NCI-H2107 (cell line): ENCODE measurements at places on chromosomes 3 and 15.

GRCh38 chr3:187669675-187670504 lies at the start of gene SST:
TSS of gene SST (minus strand) at chr3:187670394. CDS start at chr3:187670291, 103 bp downstream.
- no peak for DNase-seq

GRCh38 chr3:129286081-129286480 lies 7.4 kb downstream of the HMCES start:
- no peak for DNase-seq

- DNase-seq = no peak
These were observed 107.7 kb upstream of the SLC6A11 start for GRCh38 chr3:10708216-10708893.

- DNase-seq = no peak
These were observed 6.6 kb upstream of the HESX1 start for GRCh38 chr3:57206423-57206822.

- no peak for DNase-seq
These were observed 106.0 kb upstream of the ADPGK start for GRCh38 chr15:72889545-72889944.

GRCh38 chr3:73225991-73226390 lies 164.5 kb downstream of the EBLN2 start:
- DNase-seq = no peak

DNA sequence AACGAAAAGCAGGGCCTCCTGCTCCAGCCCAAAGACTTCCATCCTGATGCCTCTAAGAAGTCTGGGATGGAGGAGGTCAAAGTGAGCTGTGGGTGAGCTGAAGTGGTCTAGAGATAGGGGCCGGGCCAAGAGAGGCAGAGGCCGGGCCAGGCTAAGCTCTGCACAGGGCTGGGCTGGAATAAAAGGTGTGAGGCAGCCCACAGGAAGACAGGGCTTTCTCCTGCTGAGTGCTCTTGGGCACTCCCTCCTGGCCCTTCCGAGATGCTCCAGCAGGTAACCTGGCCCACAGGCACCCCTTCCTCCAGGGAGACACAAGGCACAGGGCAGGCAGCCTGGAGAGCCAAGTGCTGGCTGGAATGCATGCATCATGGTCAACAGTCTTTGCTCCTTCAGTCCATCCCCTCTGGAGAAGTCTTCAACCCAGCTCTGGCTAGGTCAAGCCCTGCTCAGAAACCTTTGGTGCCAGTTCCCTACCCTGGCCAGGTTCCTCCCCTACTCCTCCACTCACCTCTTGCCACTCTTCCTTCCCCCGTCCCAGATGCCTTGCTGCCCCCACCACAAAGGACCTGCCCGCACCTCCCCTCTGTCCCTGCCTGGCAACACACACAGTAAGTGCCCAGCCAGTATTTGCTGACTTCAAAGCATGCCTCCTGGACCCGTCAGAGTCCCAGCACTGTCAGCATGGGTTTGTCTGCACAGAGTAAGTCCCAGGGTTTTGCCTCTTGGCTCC lies 93.6 kb downstream of the SEC22A start:
- no peak for DNase-seq

DNA sequence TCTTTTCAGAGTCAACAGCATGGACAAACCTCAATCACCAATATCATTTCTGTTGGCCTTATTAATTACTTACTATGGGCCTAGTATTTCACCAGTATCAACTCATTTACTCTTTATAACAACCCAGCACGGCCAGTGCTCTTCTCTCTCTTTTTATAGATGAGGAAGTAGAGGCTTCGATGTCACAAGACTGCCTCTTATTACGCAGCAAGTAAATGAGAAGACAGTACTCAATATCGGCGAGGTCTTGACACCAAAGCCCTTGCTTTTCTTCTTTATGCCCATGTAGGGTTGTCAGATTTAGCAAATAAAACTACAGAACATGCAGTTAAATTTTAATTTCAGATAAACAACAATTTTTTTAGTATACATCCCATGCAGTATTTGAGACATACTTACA lies 99.0 kb upstream of the KCNMB2 start:
- no peak for DNase-seq

- DNase-seq = no peak
These were observed 213.8 kb upstream of the STAC start for GRCh38 chr3:36166477-36166876.

DNA sequence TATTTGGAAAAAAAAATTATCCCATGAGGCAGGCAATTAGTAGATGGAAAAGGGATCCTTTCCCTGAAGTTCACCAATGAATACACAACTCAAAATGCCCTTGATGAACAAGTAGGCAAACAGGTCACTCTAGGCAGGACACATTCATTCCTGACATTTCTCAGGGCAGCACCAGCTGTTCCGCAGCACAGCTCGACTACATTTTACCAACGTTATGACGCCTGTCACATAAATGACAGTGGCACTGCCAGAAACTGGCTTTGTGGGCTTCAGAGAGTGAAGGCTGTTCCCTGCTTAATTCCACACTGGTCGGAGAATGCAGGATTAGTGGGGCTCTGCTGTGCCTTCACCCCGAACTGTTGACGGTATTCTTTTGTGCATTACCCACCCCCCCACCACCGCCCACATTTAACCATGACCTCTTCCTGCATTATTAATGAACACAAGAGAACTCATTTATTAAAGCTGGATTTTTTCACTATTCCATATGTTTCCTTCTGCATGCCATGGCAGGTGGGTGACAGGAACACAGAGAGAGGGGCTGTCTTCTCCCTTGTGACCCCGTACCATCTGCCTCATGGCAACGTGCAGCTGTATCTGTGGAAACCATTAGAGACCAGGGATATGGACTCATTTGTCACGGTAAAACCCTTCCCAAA lies 197.6 kb downstream of the PDZRN3 start:
- no peak for DNase-seq

- no peak for DNase-seq
These were observed 63.6 kb downstream of the MINAR1 start for GRCh38 chr15:79495775-79496174.

- no peak for DNase-seq
These were observed 206.3 kb downstream of the IGSF11 start for GRCh38 chr3:118828351-118828750.

- DNase-seq = no peak
These were observed 65.5 kb upstream of the FBN1 start for GRCh38 chr15:48710952-48711495.

- DNase-seq = no peak
These were observed 55.9 kb downstream of the DNASE1L3 start for GRCh38 chr3:58154626-58155449.

DNA sequence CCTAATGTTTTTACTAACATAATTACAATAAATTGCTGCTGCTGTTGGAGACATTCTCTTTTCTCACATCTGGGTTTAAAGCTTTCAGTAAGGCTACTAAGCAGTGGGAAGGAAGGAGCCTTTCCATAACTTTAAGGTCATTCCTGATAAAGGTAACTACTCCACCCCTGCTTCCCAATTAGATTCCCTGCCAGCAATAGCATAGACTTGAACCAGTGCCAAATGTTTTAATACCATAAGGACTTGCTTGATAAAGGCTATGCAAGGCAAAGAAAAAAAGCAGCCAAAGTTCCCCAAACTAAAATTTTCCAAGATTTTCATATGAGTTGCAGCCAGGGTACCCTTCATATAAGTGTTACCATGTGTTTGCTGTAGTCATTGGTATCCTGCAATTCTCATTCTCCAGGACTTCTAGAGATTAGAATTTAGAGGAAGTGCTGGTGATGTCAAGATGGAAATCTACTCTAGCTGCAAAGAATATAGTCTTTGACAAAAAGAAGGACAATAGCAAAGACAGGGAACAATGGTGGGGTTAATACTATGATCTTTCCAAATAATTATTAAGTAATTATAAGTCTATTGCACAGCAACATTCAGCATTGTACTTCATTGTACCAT lies 106.1 kb downstream of the FILIP1L start:
- DNase-seq = no peak

DNA sequence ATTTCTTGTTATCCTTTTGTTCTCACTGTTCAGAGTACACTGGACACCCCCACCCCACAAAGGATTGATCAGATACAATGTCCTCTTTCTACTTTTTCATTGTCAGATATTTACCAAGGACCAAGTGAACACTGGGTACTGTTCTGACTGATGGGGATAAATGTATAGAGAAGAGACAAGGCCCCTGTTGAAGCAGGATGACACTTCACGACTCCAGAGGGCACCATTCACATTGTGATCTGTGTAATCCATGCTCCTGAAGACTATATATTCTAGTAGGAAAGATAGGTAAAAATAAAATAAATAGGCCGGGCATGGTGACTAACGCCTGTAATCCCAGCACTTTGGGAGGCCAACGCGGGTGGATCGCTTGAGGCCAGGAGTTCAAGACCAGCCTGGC lies 7.2 kb upstream of the CRYGS start:
- no peak for DNase-seq

GRCh38 chr3:119311081-119311925 lies 17.1 kb downstream of the ARHGAP31 start:
- no peak for DNase-seq

GRCh38 chr3:184341925-184342324 lies 4.5 kb downstream of the FAM131A start:
- DNase-seq = peak; percentile 90

GRCh38 chr3:23592961-23593931 lies 212.5 kb upstream of the UBE2E1 start:
- no peak for DNase-seq

- no peak for DNase-seq
These were observed 65.5 kb upstream of the NPHP3 start for GRCh38 chr3:132787616-132788300.

DNA sequence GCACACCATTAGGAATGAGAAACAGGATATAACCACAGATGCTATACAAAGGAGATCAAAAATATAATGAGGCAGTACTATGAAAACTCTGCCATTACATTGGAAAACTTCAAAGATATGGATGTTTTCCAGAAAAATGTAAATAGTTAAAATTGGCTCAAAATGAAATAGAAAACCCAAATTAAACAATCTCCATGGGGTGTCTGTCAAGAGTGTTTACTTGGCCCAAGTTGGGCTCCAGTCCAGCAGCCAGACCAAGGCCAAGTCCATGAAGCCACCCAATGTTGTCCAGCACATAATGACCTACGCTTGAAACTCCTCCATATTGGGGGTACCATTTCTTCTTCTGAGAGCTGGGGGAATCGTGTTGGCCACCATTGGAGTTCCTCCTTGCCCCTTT lies 37.1 kb downstream of the CTXND1 start:
- DNase-seq = no peak

- no peak for DNase-seq
These were observed 76.2 kb upstream of the OXTR start for GRCh38 chr3:8845641-8846040.

GRCh38 chr15:75061272-75061671 lies 37.9 kb downstream of the PPCDC start:
- no peak for DNase-seq

GRCh38 chr3:143222505-143222904 lies 102.9 kb downstream of the CHST2 start:
- DNase-seq = no peak

- no peak for DNase-seq
These were observed 19.2 kb upstream of the CORO2B start for GRCh38 chr15:68559345-68560310.

DNA sequence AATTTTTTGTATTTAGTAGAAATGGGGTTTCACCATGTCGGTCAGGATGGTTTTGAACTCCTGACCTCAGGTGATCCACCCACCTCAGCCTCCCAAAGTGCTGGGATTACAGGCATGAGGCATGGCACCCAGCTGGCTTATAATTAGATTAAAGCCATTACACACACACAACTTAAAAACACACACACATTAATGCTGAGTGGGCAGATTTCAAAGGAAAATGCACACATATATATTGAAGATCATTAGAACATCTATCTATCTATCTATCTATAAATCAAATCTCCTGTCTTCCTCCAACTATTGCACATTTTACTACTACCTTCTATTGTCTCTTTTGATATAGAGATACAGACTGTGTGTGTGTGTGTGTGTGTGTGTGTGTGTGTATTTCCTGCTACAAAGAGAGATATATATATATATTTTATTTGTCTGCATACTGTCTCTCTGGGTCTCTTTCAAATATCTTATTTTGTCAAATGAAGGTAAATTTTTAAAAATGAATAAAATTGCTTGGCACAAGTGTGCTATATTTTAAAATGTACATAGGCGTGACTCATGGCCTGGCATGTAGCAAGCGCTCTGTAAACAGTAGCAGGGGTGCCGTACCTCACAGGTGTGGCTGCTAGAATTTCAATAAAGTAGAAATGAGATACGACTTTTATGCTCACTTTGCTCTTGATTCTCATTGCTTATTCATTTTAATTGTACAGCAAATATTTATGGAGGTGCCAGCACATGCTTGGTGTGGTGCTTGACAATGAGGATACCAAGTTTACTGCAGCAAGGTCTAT lies 655.8 kb downstream of the AGBL1 start:
- DNase-seq = no peak

DNA sequence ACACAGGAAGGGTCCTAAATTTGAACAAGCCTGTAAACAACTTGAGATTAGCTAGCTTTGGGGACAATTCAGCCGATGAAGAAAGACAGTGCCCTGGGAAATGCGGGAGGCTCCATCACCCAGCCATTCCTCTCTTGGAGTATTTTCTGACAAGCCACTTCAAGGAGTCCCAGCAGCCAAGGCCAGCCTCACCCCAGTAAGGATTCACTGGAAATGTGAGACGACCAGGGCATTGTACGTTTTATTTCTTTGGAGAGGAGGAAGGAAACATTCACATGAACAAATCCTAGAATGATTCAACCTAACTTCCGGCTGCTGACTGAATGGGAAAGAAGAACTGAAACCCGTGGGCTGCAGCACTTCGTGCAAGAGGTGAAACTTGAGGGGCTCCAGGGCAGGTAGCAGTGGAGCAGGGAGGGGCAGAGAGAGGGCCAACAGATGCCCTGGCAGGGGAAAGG lies 116.4 kb upstream of the ARHGEF3 start:
- DNase-seq = no peak

DNA sequence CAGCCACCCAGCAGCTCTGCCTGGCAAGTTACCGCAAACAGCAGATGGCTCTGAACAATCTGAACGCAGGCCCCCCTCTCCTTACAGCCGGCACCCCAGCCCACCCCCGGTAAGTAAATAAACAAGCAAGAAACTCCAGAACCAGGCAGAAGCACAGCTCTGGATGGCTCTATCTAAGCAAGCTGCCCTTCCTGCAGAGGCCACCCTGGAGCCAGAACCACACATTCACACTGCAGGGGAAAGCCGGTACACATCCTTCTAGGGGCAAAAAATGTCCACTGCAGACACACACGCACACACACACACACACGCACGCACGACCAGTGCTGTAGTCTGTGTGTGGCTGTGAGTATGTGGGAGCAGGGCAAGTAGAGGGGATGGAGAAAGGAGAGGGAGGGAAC lies 63.9 kb downstream of the ADCY5 start:
- no peak for DNase-seq

- DNase-seq = no peak
These were observed 343.9 kb upstream of the CBLB start for GRCh38 chr3:106212665-106213222.

DNA sequence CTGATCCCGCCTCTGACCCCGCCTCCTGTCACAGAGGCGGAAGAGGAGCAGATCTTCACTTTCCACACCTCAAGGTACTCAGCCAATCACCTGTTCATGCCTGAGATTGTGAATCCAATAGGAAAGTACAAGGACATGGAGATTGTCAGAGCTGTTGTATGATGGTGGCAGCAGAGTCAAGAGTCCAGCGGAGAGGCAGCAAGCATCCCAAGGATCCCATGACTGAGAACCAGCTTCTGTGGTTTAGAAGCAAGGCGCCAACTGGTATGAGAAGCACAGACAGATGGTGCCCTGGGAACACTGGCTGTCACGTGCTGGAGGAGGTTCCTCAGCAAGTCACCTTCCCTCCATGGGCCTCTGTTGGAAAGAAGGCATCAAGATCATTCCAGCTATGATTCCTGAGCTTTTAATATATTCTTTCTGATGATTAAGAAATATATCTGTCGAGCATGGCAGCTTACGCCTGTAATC lies 93.9 kb downstream of the CPN2 start:
- no peak for DNase-seq
